Activated CD8-positive, alpha-beta T cell treated with anti-CD3 and anti-CD28 coated beads, Interleukin-2, amount 10 ng/mL, durations not matched to agents 7 days and 5 days (primary cell): ENCODE measurements at places on chromosomes 5 and 9. TPM values are rescaled to one million over a fixed set of nuclear protein-coding genes. Genes with fewer than 3 reads are reported as not detected.
A peak's percentile ranks its signal among the peaks of the same experiment; 100 is the strongest.

DNA sequence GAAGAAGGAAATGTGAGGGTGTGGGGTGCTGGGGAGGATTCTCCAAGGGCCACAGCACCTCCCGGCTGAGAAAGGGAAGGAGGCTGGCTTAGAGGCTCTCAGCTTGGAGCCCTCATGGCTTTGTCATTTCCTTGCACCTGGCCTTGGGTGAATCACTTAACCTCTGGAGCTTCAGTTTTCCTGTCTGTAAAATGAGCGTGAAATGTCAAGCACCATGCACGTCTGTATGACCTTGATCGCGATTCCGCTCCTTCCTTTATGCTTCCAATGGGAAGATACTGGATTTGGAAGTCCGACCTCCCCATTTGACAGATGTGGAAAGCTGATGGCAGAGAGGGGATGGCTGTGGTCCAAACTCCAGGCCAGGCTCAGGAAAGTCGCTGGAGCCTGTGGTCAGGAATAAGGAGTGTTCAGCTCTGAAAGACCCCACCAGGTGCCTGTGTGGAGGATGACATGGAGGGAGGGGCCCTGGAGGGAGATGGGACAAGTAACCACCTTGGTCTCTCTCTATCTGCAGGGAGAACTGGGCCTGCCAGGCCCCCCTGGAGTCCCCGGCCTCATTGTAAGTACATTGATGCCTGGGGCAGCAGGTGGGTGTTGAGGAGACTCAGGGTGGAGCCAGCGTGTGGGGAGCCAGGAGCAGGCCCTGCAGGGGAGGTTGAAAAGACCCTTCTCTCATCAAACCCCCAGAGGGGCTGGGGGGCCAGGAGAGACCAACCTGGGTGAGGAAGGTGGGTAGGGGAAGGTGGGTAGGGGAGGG, 66.5 kb downstream of the COL27A1 start:
- no peaks in the 10 kb centered on the region for H3K4me1 ChIP-seq

DNA sequence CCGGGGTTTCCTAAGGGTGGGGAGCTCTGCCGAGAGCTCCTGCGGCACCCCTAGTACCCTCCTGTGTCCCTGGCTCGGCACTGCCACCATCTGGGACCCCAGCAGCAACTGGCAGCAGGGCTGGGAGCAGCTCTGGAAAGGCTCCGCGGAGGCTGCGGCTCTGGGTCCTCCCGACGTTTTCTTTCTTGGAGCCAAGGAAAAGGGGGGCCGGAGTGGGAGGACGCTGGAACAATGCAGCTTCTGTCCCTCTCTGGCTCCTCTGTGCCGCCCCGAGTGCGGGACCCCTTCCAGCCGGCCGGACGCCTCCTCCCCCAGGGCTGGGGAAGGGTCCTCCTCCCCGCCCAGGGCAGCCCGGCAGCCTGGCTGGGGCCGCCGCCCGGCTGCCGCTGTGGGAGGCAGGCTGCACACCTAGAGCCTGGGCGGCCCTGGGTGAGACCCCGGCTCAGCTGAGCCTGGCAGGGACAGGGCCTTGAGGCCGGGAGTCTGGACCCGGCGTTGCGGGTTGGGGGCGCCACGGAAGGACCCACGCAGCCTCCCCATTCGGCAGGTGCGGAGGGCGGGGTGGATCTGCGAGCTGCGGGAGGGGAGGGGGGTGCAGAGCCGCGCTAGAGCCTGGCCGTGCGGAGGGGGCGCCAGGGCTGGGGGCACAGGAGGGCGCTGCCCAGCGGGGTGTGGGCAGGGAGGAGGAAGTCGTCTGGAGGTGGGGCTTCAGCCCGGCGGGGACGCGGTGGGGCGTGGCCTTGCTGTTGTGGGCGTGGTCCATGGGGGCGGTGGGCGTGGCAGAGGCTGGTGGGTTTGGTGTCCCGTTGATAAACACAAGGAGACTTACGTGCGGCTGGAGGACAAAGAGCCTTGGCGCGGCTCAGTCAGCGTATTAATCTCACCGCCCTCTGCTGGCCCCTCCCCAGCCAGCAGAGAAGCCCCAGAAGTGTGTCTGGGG, 15.1 kb downstream of the GPSM1 start:
- H3K36me3 ChIP-seq: no peaks in the 10 kb centered on the region
- no peaks in the 10 kb centered on the region for H3K27me3 ChIP-seq
- no peaks in the 10 kb centered on the region for H3K4me1 ChIP-seq
- H3K4me3 ChIP-seq: no peak overlapping the region
- H3K27ac ChIP-seq: no peak overlapping the region

DNA sequence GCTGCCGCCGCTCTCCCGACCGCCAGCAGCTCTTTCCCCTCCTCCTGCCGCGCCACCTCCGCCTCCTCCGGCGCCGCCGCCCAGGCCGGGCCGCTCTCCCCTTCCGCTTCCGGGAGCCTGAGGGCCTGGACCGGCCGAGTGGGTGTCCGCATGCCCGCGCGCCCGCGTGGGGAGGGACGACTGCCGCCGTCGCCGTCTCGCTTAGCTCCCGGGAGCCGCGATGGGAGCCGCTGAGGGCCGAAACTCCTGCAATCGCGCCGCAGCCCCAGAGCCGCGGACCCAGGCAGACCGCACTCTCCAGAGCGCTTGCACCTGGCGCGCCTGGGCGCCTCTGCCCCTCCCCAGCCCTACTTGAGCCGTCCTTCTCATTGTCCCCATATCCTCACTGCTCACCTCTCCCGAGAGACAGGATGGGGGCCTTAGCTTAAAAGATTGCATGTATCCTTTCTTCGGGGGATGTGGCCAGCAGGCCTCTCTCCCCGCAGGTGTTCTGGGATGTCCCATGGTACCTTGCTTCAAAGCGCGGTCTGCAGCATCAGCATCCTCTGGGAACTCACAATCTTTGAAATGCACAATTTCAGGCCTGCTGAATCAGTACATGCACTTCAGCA, at the start of gene ZDHHC21:
TSS of gene ZDHHC21 (minus strand) at position 182 of the 611 bp plus-strand sequence. CDS start 19,092 bp downstream, outside the sequence.
- H3K4me3 ChIP-seq: peak within 1 kb of the TSS; percentile 89
- peak; percentile 63 for DNase-seq
- H3K27ac ChIP-seq: peak within 1 kb of the TSS; percentile 84
- H3K4me1 ChIP-seq: peaks cover 29% of the 10 kb centered on the region
- H3K36me3 ChIP-seq: peaks cover 16% of the 10 kb centered on the region

DNA sequence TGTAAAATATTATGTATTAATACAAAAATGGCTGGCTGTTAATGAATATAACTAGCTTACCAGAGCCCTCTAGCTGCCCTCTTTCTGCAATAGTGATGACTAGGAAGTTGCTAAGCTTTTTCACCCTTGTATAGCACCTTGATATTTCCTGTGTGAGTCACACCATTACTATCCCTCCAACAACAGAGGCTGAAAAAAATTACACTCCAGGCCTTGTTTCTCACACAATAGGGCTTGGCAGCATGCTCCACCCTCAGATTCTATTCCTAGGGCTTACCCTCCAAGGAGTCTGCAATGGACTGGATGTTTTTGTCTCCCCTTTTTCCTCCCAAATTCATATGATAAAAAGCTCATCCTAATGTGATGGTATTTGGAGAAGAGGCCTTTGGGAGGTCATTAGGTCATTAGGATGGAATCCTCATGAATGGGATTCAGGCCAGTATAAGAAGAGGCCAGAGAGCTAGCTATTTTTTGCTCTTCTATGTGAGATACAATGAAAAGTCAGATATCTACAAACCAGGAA, 184.6 kb upstream of the MAP1B start:
- no peaks in the 10 kb centered on the region for H3K36me3 ChIP-seq
- no peak overlapping the region for H3K4me3 ChIP-seq
- no peak overlapping the region for H3K27ac ChIP-seq

- H3K36me3 ChIP-seq: no peaks in the 10 kb centered on the region
- H3K27me3 ChIP-seq: no peaks in the 10 kb centered on the region
- no peaks in the 10 kb centered on the region for H3K4me1 ChIP-seq
- DNase-seq: no peak
- H3K4me3 ChIP-seq: no peak overlapping the region
- H3K27ac ChIP-seq: no peak overlapping the region
Observed at GRCh38 chr9:132049900-132050299, 29.8 kb downstream of the MED27 start.

- H3K4me1 ChIP-seq: no peaks in the 10 kb centered on the region
- no peaks in the 10 kb centered on the region for H3K36me3 ChIP-seq
- H3K27me3 ChIP-seq: no peaks in the 10 kb centered on the region
- H3K4me3 ChIP-seq: no peak overlapping the region
- no peak overlapping the region for H3K27ac ChIP-seq
- DNase-seq: no peak
Observed at GRCh38 chr5:153206361-153206760, 284.1 kb upstream of the GRIA1 start.

DNA sequence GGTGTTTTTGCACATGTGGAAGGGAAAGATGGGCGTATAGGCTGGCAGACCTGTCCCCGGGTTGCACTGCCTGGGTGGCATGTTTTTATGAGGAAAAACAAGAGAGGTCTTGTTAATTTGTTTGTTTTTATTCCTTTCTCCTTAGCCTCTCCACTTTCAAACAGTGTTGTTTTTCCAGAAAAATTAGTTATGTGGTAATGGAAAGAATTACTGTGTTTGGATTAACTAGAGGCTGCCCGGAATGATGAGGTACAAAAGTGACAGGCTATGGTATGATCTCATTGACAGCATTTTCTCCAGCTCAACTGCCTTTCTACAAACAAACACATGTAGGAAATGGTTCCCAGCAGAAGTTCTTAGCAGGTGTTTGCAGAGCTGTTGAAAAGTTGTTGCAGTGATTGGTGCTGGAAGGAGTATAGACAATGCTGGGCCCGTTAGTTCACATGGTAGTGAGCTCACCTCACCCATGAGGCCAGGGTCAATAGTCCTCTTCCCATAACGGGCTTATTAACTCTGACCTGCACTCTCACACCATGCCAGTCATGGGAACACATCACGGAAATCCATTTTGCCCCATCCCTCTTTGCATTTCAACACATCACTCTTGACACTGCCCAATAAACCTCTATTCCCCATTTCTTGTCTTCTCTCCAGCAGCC, 111.3 kb upstream of the SAP30L start:
- no peak for DNase-seq
- H3K27me3 ChIP-seq: no peaks in the 10 kb centered on the region
- H3K36me3 ChIP-seq: peaks cover 11% of the 10 kb centered on the region

DNA sequence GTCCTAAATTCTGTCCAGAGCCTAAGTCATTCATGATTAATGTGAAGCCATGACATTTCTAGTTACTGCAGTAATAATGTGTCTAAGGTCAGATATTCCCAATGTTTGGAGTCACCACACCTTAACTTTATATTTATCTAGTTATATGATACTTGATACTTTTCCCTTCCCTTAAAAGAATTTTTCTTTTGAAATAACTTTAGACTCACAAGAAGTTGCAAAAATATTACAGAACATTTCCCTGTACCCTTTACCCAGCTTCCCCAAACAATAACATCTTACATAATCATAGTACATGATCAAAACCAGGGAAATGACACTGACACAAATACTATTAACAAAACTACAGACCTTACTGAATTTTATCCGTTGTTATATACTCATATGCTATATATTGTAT, 150.0 kb upstream of the GNA14 start:
- peaks cover 6% of the 10 kb centered on the region for H3K4me1 ChIP-seq
- no peak overlapping the region for H3K4me3 ChIP-seq
- peaks cover 9% of the 10 kb centered on the region for H3K36me3 ChIP-seq
- H3K27ac ChIP-seq: no peak overlapping the region
- no peaks in the 10 kb centered on the region for H3K27me3 ChIP-seq
- DNase-seq: no peak

DNA sequence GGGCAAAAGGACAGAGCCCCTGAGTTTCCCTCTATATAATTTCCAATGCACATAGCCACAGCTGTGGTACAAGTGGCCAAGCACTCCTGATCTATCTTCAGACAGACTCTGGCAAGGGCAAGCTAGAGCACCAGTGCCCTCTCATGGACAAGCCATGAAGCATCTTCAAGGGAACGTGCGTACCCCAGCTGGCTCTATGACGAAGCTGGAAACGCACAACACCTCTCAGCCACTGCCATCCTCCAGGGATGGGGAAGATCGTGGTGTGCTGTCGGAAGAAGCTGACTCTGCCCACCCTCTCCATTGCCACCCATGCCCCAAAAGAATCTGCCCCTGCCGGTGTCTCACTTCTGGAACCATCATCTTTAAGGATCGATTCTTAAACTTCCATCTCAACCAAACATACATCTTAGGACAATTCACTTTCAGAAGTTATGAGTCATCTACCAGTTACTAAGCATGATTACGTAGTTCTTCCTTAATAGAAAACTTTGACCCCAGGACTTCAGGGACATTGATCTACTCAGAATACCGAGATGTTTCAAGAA, 482.9 kb downstream of the AGTPBP1 start:
- no peaks in the 10 kb centered on the region for H3K36me3 ChIP-seq
- peaks cover 3% of the 10 kb centered on the region for H3K27me3 ChIP-seq
- peak; percentile 23 for DNase-seq
- no peaks in the 10 kb centered on the region for H3K4me1 ChIP-seq

DNA sequence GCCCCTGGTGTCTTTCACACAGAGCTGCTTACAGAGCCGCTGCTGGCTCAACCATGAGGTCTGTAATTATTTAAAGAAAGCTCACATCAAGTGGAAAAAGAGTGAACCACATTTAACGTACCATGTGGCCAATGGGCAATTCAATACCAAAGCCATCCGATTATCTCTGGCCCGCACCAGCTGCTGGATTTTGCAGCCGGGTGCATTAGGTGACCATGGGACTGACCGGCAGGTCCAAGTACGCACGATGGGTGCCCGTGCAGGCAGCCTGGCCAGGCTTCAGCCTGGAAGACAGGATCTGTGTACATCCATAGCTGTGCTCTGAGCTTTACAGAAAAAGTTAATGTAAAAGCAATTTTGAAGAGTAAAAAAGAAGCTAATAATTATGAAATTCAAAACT, 20.5 kb downstream of the PPARGC1B start:
- H3K27ac ChIP-seq: no peak overlapping the region
- no peaks in the 10 kb centered on the region for H3K4me1 ChIP-seq
- no peaks in the 10 kb centered on the region for H3K36me3 ChIP-seq
- no peak overlapping the region for H3K4me3 ChIP-seq
- no peaks in the 10 kb centered on the region for H3K27me3 ChIP-seq

DNA sequence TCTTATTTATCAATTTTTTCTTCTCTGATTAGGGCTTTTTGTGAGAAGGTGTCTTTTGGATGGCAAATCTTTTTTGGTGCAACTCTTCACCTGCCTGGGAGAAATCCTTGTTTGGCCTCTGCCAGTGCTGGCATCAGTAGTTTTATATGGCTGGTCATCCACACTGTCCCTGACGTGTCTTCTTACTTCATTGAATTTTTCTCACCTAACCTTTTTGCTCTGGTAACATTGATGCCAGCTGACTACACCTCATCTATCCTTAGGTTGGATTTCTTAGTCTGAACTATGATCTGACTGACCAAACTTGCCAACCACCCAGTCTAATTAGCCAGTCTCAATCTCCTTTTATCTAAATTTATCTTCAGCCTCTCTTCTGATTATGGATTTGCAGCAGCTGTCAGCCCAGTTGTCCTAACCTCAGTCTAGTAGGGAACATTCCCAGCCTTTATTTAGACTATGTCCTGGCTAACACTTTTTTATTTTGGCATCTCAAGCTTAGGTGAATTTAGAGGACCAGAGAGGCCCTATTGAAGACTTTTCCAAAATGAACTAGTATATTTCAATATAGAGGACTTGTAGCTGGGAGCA, 10.6 kb upstream of the TMEM38B start:
- no peak for DNase-seq
- H3K27ac ChIP-seq: no peak overlapping the region
- H3K27me3 ChIP-seq: peaks cover 14% of the 10 kb centered on the region
- H3K36me3 ChIP-seq: no peaks in the 10 kb centered on the region
- no peak overlapping the region for H3K4me3 ChIP-seq
- no peaks in the 10 kb centered on the region for H3K4me1 ChIP-seq

- no peaks in the 10 kb centered on the region for H3K27me3 ChIP-seq
- H3K36me3 ChIP-seq: no peaks in the 10 kb centered on the region
- no peak for DNase-seq
- H3K27ac ChIP-seq: no peak overlapping the region
- H3K4me3 ChIP-seq: no peak overlapping the region
Observed at GRCh38 chr9:13063880-13064459, 215.5 kb downstream of the MPDZ start.

Gene CD274
- 4.0 TPM for total RNA-seq

Gene QRFP
- not detected for total RNA-seq

Gene MAPK9
- total RNA-seq: 42.6 TPM

Gene ZNF608
- not detected for total RNA-seq

Gene CDX1
- not detected for total RNA-seq

Gene C8G
- 1.4 TPM for total RNA-seq

Gene NAA35
- total RNA-seq: 25.8 TPM
